ENCODE measurements at places on chromosomes 2 and 18.
A peak's percentile ranks its signal among the peaks of the same experiment; 100 is the strongest.

DNA sequence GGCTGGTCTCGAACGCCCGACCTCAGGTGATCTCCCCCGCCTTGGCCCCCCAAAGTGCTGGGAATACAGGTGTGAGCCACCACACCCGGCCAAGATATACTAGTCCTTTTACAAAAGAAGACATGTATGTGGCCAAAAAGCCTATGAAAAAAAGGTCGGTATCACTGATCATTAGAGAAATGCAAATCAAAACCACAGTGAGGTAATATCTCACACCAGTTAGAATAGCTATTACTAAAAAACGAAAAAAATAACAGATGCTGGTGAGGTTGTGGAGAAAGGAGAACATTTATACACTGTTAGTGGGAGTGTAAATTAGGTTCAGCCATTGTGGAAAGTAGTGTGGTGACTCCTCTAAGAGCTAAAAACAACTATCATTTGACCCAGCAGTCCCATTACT, 26.4 kb downstream of the KLHL23 start:
- DNase-seq = no peak

DNA sequence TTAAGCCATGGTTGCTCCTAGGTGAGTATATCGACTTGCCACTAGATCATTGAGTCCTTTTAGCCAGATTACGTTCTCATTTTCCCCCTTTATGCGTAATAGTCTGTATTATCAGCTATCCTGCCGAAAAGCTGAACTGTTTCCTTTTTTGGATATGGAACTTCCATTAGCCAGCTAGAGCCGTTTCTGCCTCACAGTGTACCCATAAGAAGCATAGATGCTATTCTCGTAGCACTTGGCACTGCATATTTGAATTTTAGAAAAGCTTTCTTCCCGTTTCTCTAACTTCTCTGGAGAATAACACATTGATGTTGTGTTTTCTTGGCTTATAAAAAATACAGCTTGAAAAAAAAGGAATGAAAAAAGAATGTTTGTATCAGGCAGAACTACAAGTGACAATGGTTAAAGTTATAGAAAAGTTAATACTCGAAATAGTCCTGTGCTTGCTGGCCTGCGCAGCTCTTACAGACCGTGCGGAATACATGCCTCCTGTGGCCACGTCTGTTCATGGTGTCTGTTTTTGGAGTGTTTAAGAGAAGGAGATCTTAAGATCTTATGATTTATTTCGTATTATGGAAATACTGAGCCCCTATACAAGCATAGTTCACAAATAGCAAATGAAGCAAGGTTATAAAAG, 710 bp downstream of the DUSP19 start:
- peak; percentile 20 for DNase-seq

GRCh38 chr2:180675170-180675569, 305.2 kb upstream of the UBE2E3 start:
- no peak for DNase-seq

GRCh38 chr2:42085706-42086487, 38.1 kb downstream of the PKDCC start:
- DNase-seq = no peak

GRCh38 chr2:155643056-155643775, 689.3 kb downstream of the NR4A2 start:
- DNase-seq = no peak

GRCh38 chr18:21546423-21546822, 54.1 kb downstream of the ESCO1 start:
- no peak for DNase-seq

GRCh38 chr18:62739911-62740310, 24.6 kb downstream of the PHLPP1 start:
- DNase-seq = no peak

DNA sequence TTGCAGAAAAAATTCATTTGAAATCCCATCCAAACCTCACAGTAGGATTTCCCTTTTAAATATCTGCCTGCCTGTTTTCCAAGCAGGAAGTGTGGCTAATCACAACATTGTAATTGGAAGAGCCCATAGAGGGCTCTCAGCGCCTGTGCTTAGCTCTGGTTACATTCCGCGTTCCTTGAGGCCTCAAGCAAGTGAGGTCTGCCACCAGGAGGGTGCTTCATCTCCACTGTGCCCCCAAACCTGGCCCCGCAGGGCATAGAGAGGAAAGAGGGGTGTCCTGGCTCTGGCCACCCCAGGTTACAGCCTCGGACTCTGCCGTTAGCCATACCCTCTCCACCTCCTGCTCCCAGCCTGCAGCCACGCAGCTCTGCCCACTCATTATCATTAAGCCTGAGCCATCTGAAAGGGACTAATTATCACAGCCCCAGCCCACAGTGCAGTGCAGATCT, 214.8 kb downstream of the SP3 start:
- DNase-seq = peak; percentile 60

GRCh38 chr2:203951366-203951902, 14.9 kb downstream of the ICOS start:
- no peak for DNase-seq

- no peak for DNase-seq
Observed at GRCh38 chr2:1751767-1752725, 7.7 kb upstream of the PXDN start.

DNA sequence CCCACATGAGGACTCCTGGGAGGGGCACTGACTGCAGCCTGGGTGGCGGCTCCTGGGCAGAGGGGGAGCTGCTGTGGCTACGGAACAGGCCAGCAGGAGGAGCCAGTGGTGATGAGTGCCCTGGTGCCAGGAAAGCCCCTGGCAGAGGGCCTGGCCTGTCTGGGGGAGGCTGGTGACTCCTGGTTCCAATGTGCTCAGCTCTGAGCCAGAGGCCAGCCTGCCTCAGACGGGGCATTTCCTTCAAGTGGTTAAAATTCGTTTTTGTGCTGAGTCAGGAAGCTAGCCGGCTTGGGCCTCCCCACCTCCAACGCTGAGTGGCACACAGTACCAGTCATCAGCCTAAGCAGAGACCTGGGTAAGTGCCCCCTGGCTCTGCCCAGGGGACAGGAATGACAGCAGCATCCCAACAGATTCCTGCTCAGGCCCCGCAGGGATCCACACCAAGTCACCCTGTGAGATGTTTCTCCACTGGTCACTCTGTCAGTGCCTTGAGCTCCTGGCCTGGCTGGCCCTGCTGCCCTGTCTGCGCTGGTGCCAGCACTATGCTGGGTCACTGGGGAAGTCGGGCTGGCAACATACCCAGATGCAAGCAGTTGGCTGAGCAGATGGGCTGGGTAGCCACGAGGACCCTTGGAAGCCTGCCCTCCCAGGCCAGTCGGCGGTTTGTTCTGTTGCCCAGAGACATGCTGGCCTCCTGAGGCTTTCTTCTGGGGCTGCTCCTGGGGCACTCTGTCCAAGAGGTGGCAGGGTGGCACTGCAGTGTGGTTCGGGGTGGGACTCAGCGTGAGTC, 7.1 kb upstream of the KLF11 start:
- peak; percentile 47 for DNase-seq

GRCh38 chr2:52959801-52960200, 807.8 kb upstream of the CHAC2 start:
- DNase-seq = no peak

GRCh38 chr2:219962801-219963200, 335.4 kb downstream of the SLC4A3 start:
- no peak for DNase-seq

DNA sequence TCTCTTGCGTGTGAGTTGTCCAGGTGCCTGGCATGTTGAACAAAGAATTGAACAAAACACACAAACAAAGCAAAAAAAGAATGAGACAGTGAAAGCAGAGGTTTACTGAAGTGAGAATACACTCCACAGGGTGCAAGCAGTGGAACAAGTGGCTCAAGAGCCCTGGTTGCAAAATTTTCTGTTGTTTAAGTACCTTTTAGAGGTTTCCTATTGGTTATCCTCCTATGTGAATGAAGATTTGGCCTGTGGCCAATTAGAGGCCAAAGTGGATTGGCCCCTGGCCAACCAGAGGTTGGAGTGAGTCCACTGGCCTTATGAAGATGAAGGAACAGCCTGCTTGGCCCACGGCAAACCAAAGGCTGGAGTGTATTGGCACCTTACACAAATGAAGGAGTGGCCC, 1188.5 kb upstream of the NRXN1 start:
- DNase-seq = peak; percentile 23

DNA sequence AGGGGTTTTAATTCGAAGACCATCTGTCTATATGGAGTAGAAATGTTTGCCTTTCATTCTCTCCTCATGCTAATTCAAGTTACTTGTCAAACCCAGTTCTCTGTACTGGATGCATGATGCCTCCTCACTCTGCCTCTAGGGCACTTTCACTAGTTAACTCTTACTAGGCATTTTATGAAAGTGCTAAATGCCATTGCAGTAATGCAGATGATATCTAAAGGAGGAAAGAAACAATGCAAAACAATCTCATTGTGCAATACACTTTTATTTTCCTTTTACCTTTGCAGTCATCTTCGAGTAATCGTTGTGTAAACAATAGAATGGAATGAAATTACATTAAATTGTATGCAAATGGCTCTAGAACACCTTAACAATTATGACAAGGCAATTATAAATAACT, 293.6 kb downstream of the STK39 start:
- no peak for DNase-seq

DNA sequence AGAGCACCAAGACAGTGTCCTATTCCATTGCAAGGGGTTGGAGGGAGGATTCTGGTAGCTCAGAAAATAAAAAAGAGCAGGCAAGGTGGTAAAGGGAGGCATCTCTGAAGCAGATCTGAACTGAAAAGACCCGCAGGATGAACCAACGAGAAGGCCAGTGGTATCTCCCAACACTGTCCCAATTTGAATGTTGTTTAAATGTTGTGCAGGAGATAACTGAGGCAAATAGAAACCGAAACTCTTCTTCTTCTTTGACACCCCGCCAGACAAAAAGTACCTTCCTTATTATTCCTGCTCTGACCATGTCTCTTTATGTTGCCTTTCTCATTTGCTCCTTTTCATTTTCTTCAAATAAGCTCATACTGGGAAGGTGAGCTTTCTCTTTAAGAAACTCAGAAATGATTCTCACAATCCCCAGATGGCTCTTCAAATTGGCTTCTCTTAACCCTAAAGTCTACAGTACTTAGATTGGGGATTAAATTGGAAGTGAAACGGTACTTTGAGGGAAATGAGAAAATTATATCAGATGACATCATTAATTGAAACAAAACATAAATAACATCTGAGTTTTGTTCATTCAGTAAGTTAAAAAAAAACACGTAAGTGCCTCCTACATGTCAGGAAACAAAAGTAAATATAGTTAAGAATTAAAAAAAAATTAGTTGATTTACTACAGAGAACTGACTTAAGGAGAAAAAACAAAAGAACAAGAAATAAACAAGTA, 143.6 kb downstream of the WDPCP start:
- DNase-seq = no peak

DNA sequence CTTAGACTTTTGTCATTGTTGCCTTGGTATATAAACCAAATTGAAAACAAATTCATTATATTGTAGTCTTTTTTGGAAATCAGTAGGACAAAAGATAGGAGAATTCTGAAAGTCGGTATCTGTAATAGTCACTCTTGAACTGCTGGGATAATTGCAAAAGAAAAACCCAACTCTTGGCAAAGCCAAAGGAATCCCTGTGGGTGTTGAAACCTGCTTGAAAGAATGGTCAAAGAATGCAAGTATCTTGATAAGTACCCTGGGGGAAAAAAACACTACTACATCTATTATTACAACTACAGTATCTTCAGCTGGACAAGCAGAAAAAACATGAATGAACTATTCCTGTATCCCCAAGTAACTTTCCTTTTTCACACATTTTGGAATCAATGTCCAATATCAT, 7.3 kb upstream of the FAM237A start:
- no peak for DNase-seq

- no peak for DNase-seq
Observed at GRCh38 chr2:122927710-122928557, 1097.2 kb upstream of the CNTNAP5 start.

- no peak for DNase-seq
Observed at GRCh38 chr2:18837240-18837639, 247.9 kb upstream of the NT5C1B start.

DNA sequence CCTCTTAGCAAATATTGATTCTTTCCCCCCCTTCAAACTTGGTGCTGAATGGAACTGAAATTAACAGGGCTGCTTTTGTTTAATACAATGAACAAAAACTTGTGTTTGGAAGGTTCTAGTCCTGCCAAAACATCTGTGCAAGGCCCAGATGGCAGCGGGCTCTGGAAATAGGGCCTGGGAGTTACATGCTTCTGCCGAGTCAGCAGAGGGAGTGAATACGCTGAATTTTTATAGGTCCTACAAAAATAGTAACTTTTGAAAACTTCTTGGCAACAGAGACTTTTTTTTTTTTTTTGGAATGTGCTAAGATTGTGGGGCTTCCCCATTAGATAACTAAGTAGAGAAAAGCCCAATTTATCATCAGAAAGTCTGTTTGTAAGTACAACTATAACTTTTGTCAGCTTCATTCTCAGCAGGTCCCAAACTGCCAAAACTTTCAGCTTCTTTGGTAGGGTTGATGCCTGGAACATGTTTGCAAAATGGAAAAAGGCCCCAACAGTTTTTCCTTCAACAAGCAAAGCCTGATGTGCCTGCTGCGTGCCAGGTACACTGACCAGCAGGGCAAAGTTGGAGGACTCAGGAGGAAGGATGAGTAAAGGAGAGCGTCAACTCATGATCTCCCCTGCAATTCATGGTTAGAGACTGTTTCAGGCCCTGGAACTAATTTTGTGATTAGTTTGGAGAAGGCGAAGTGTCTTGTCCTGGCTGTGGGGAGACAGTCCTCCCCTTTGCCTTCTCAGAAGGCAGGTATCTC, 45.1 kb upstream of the HDAC4 start:
- DNase-seq = peak; percentile 25

DNA sequence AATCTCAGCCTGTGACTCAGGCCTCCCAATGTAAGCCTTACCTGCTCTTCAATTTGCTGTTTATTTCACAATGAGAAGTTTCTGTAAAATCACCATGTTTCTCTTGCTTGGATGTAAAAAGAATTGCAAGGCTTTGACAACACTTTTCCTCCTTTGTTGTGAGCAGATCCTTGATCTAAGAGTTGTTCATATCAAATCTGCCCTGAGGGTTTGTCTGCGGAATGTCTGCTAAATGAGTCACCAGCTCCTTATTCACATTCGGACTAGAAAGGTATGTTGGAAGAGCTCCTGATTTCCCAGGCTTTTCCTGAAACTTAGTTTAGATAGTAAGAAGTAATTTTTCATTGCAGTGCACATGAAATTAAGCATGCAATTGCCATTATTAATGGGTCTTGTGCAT, 268.2 kb upstream of the TCF4 start:
- peak; percentile 59 for DNase-seq

DNA sequence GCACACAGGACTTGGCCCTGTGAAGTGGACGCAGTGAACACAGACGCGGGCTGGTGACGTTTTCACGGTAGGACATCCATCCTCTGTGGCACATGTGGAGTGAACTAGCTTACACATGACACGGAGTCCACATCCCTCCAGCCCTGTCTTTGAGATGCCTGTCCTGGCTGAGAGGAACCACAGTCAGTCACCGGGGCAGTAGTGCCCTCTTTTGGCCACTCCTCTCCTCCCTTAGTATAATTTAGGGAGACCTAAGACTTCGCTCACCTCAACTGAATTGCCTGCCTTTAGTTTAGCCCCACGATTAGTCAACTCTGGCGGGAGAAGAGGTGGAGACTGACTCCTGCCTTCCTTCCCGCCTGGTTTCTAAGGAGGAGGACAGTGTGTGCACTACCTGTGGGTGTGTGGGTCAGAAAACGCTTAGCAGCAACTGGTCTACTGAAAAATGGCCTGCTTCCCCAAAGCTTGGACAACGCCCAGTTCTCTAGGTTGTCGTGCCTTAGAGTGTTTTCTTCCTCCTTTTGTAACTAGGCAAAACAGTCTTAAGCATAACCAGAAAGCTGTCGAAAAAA, 70.6 kb downstream of the MBP start:
- DNase-seq = peak; percentile 84

GRCh38 chr2:165621086-165621560, 151.6 kb downstream of the CSRNP3 start:
- peak; percentile 51 for DNase-seq

GRCh38 chr2:39913648-39914461, 134.8 kb upstream of the THUMPD2 start:
- DNase-seq = peak; percentile 85
